ENCODE measurements at places on chromosomes 2 and 18.

DNA sequence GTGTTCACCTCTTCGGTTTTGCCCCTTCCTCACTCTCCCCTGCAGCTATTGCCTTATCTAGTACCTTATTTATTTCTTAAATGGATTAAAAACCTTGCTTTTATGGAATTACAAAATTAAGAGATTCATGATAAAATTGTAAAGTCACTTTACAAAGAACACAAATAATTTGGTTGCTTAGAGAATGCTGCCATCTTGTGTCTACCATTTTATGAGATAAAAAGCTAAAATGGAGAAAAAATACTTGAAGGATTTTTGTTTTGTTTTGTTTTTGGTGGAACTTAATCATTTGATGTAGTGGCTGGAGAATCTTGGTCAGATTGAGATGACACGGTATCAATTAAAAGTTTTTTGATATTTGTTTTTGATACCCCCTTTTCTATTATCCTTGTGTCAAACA is 69.6 kb downstream of the R3HDM1 start:
- DNase-seq, result no peak

GRCh38 chr18:11327391-11328009 is 178.1 kb upstream of the PIEZO2 start:
- no peak for DNase-seq

DNA sequence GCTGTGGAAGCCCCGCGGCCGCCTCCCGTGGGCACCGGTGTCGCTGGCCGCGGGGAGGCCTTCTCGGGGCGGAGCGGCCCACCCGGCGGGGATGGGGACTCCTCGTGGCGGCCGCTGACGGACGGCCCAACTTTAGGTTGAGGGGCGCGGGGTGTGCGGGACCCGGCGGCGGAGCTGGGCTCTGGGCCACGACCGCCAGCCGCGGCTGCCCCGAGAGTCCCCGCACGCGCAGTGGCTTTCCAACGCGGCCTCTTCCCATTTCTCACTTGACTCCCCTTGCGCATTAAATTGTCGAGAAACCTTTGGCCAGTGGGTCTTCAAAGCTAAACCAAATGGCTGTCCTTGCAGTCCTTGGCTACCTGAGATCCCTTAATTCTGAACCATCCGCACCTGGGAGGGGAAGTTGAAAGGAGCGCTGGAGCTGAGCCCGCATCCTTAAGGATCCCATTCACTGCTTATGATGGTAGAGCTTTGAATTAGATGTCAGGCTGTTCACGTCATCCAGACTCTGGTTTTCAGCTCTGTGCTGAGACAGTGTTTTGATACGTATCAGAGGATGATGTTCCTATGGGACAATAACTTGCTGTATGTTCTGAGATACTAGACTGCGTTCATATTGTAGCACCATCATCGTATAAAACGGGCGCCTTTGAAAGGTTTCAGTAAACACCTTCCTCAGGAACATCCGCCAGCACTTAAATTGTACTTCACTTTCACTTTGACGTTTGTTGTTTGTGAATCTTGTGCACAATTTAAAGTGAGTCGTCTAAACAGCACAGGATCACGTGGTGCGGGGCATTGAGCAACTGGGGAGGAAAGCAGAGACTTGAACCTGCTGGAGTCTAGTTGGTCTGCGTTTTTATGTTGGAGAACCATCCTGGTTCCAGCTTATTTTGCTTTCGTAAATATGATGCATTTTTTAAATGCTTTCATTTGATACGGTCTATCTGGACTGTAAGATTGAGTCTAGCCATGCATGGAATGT is 874 bp downstream of the CLIP4 start:
- DNase-seq, result no peak

DNA sequence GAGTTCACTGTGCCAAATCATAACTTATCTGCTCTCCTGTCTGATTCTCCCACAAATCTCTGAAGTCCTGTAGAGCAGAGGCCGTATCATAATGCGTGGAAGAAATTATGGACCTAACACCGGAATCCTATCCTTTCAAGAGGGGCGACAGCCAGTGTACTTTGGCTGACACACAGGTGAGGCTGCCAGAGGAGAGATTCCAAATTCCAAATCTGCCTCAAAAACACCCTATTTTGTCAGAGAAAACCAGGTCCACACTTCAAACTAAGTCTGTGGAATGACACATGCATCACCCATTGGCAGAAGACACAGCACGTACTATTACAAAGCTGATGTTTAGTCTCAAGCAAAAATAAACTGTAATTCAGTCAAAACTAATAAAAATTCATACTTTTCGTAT is 139.2 kb upstream of the PID1 start:
- DNase-seq, result no peak

DNA sequence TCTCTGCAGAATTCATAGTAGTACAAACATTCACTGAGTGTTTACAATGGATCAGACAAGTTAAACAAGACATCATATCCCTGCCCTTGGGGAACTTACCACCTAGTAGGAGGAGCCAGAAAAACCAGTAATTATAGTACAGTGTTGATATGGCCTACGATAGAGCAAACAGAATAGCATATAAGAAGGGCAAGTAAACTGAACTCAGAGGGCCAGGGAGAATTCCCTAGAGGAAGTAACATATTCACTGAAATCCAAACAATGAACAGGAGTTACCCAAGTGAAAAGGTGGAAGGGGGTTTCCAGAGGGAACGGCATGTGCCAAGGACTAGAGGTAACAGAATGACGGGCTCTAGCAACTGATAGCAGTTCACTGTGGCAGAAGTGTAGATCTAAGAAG is 34.1 kb downstream of the NHEJ1 start:
- DNase-seq, result no peak

- no peak for DNase-seq
Observed at GRCh38 chr2:220025207-220025606, 397.8 kb downstream of the SLC4A3 start.

- DNase-seq, result peak; percentile 86
Observed at GRCh38 chr2:43221763-43222474, 4.5 kb downstream of the ZFP36L2 start.

DNA sequence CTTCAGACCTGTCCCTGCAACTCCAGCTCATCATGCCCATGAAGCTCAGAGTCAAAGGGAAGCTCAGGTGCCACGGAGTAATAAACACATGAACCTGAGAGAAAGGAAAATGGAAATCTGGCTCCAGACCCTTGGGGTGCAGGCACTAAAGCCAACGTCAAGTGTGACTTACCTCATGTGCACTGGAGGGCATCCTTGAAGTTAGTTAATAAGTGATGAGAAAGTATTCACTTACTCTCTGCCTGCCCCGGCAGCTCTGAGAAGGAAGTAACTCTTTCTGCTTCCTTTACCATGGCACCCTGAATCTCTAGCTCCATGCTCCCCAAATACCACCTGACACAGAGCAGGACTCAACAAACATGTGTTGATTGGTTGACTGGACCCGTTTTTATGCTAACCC is 21.4 kb upstream of the AGAP1 start:
- no peak for DNase-seq

DNA sequence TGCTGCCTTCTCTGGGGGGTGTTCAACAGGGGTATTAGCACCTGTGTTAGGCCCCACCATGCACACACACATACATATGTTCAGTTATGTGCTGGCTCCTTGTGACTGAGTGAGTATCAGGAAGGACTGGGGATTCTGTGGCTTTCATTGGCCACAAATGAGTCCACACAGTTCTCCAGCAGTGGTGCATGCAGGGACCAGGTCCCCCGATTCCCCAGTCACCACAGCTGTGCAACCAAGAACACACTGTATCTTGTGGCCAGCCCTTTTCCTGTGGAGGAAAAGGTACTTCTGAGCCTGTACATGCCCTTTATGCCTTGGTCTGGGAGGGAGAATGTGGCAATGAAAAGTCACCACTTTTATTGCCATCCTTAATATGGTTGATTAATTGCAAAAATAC is 74.9 kb upstream of the KLF7 start:
- no peak for DNase-seq

DNA sequence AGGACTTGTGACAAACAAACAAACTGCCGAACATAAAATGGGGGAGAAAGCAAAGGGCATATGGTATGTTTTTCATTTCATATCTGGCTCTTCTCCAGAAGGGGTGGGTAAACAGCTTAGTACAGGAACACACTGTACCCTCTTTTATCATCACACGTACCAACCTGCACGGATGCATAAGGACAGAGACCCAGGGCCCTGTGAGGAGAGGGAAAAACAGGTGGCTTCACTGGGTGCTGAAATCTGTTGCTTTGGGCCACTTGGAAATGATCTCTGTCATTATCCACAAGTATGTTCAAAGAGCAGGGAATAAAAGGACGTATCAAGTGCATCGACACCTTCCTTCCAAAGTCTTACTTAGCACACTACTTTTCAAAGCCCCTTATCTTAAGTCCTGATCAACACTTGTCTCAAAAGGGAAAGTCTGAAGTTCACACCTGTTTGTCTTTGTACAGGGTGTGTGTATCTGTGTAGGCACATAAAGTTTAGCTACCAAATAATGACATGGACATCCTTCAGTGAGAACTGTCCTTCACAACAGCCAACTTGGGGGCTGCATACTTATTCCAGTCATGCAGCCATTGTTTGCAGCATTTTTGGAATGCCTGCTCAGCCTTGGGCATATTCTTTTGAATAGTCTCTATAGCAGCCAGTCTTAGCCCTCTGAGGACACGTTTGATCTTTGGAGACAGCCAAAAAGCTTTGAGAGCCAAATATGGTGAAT is 60.6 kb downstream of the IRS1 start:
- DNase-seq, result no peak

DNA sequence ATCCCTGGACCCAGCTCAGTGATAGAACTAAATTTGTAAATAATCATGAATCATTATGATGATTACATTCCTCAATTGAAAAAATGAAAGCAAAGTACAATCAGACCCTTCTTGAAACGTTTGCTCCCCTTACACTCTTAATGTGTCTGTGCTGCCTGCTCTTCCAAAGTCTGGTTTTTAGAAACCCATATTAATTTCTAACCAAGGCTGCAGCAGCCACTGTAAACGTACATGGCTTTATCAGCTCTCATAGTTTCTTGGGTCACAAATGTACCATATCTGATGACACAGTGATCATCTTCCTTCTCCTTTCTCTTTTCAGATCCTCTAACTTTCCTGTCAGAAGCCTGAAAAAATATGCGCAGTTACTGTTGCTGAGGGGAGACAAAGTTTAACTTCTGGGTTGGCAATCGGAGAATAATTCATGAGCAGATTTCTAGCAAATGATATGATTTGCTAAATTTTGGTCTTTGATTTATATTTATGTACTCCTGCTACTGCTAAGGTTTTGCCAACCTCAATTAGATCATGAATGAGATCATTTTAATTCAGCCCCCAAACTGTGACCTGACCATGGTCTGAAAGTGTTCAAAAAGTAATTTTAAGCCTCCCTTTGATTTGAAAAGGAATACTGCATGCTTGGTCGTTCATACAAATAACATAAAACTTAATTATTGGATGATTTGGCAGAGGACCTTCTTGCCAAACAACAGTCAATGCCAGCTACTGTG is 12.3 kb downstream of the ZEB2 start:
- DNase-seq, result no peak

GRCh38 chr2:120018549-120018948 is 5.7 kb downstream of the EPB41L5 start:
- DNase-seq, result no peak

GRCh38 chr18:79470547-79470946 is 74.8 kb downstream of the NFATC1 start:
- DNase-seq, result no peak

GRCh38 chr2:118040891-118041290 is 27.0 kb upstream of the CCDC93 start:
- no peak for DNase-seq

- DNase-seq, result no peak
Observed at GRCh38 chr2:133109772-133110171, 439.8 kb upstream of the LYPD1 start.

DNA sequence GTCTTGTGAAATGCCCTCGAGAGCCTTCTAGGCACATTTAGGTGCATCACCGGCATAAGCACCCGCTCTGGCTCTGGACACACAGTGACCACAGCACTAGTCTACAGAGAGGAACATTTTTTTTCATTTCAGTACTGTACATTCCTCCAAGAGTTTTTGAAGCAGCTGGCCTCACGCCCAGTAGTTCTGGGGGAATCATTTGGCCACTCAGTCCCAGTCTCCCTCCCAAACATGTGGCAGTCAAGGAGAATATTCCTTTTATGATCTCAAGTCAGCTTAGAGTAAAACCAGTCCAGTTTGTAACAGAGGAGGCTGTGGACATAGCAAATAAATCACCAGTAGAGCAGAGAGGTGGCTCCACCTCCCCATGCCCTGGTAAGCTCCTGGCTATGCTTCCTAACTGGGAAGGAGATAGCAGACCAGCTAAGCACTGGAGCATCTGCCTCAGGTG is 48.1 kb downstream of the KCNE4 start:
- no peak for DNase-seq

- DNase-seq, result no peak
Observed at GRCh38 chr2:60234274-60234986, 319.0 kb downstream of the BCL11A start.

DNA sequence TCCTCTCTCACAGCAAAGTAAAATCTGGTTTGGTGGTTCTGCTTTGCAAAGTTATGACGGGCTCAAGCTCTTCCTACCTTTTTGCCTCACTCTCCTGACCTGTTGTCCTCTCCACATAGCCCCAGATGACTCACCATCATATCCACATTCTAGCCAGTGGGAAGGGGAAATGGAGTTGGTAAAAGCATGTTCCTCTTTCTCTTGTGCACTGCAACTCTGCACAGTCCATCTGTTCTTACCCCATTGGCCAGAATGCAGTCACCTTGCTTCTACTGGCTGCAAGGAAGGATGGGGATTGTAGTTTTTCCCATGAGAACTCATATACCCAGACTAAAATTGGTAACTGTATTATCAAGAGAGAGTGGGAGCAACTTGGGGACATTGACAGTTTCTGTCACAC is 50.4 kb upstream of the SMIM21 start:
- no peak for DNase-seq

GRCh38 chr2:193517615-193518014 is 1322.9 kb upstream of the TMEFF2 start:
- DNase-seq, result no peak

DNA sequence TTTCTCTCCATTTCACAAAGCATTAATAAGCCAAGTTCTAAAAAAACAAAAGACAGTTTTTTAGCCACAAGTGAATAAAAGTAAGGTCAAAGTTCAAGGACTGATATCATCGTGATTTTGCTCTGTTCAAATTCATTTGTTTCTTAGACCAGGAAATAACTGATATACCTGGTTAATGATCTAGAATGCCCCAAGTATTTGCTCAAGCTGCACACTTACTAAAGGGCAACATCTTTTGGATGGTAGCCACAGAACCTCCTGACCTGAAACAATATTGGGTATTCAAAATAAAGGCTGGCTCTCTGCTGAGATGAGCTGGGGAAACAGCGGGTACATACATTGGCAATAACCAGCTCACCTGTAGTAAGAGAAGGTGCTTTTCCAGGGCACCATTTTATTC is 314.7 kb upstream of the LYPD1 start:
- no peak for DNase-seq

GRCh38 chr18:61702007-61702406 is 190.8 kb downstream of the RNF152 start:
- no peak for DNase-seq

GRCh38 chr2:43170405-43171105 is 55.9 kb downstream of the ZFP36L2 start:
- no peak for DNase-seq

- no peak for DNase-seq
Observed at GRCh38 chr2:37907501-37908225, 17.4 kb upstream of the RMDN2 start.

- no peak for DNase-seq
Observed at GRCh38 chr2:195251214-195251613, 405.8 kb upstream of the SLC39A10 start.

- DNase-seq, result no peak
Observed at GRCh38 chr18:58581265-58581664, 47.6 kb downstream of the ALPK2 start.

- DNase-seq, result no peak
Observed at GRCh38 chr2:175076272-175076671, 71.1 kb upstream of the CHN1 start.

GRCh38 chr2:17867133-17867532 is 11.3 kb upstream of the KCNS3 start:
- no peak for DNase-seq
